Urothelium cell line (cell line): ENCODE measurements at places on chromosomes 1 and 21.
A peak's percentile ranks its signal among the peaks of the same experiment; 100 is the strongest.

- DNase-seq = no peak
Measured at GRCh38 chr1:92554216-92554615, 67.5 kb upstream of the GFI1 start.

DNA sequence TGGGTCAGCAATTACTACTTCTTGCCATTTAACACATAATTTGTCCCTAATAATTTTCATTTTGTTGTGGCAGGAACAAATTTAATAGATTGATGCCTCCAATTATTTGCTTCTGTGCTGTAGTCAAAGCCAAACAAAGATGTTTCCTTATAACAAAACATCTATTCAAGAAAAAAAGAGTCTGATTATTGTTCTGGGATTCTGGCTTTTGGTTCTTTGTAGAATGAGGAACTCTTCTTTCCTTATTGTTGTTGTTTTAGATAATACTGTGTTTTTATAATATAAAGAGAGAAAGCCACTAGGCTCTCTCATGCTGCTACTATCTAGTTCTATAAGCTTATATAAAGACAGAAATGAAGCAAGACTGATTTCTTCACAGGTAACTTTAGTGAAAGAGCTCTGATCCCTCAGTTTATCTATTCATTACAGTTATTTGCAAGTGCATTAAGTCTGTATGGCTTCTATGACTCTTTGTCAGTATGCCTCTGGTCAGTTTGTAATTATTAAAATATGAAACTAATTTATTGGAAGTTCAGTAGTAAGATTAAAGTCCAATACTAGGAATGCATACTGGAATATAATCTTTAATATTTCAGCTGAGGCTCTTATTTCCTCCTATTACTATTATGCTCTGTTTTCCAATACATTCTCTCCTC lies 37.4 kb downstream of the PRKACB start:
- DNase-seq = no peak

DNA sequence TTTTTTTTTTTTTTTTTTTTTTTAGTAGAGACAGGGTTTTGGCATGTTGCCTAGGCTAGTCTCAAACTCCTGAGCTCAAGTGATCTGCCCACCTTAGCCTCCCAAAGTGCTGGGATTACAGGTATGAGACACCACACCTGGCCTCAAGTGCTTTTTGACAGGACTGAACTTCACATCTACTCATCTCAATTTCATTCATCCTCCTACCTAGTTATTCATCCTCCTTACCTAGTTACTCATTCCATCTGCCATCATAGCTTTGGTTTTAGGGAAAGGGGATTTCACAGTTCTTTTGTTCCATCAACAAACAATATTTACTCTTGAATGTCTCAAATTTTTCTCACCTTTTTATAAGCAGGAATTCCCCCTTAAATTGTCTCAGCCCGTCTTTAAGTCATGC lies 38.6 kb upstream of the RALGPS2 start:
- no peak for DNase-seq

DNA sequence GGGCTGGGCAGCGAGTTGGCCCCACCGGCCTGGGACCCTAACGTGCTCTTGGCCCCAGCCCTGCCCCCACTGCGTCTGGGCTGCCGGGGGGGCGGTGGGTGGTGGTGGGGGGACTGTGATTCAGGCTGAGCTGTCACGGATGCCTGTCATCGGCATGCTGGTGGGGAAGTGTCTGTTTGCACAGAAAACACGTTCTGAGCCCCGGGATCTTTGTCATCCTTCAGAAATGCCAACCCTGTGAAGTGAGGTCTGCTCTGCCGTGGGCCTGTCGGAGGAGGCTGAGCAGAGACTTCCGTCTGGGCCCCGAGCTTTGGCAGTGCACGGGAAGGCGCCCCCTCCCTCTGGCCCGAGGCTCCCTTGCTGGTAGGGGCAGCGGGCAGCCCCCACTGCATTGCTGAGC lies 24.3 kb upstream of the PLCH2 start:
- peak; percentile 81 for DNase-seq

- no peak for DNase-seq
Measured at GRCh38 chr21:29726044-29726443, 213.8 kb downstream of the GRIK1 start.

DNA sequence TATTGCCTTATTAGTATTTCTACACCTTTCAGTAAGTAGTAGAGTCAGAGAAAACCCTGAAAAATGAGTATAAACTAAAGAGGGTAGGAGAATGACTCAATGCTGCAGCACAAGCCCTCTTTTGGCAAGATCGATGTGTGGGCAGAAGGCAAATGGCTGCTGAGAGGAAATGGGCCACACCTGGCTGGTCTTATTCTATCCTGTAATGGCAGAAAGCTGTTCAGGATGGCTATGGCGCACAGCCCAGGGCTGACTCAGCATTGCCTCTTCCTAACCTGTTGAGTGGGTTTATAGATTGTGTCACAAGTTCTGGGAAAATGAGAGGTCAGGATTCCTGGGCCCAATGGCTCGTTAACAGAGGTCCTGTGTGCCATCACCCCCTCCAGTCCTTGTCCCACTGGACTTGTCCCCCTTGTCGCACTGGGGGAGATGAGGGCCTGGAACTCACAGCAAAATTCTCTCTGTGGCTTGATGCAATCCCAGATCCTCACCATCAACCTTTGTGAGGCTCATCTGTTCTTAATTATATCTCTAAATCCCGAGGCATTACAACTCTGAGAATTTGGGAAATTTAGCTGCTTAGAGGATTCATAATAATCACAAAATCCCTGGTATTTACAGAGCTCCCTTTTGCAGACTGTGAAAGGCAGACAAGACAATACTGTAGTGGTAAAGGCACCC lies 13.2 kb downstream of the HMGB4 start:
- DNase-seq = peak; percentile 44

GRCh38 chr1:9164532-9164900 lies 35.6 kb upstream of the GPR157 start:
- DNase-seq = no peak

- no peak for DNase-seq
Measured at GRCh38 chr1:53763911-53764310, 24.9 kb upstream of the GLIS1 start.

GRCh38 chr21:9838738-9839642 lies 682.4 kb upstream of the TPTE start:
- peak; percentile 53 for DNase-seq

DNA sequence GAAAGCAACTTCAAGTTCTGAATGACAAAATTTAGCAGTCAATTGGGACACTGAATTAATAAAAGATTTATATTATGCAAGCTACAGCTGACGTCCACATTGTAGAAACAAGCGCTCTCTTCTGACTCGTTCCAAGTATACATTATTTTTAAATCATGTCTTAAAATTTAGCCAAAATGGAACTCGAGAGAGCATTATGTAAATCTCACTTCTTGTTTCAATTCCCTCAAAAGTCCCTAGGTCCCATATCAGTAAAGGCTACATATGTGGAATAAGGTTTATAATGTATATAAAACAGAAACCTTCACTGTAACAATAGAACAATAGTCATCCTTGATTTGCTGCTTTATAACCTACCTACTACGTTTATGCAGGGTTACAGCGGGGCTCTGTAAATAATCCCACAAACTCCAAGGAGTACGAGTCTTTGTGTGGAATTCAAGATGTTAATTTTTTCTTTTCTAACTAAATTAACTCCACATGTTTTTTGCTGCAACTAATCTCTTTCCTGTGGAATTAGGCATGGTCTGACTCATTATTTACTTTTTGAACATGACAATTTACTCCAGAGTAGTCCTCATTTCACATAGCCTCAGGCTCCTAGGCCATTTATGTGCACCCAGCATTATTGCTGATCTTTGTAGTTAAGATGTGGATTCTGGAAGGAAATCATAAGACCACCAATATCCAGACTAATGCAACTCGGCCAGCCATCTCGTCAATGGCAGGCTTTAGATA lies 785.1 kb downstream of the LTN1 start:
- no peak for DNase-seq

DNA sequence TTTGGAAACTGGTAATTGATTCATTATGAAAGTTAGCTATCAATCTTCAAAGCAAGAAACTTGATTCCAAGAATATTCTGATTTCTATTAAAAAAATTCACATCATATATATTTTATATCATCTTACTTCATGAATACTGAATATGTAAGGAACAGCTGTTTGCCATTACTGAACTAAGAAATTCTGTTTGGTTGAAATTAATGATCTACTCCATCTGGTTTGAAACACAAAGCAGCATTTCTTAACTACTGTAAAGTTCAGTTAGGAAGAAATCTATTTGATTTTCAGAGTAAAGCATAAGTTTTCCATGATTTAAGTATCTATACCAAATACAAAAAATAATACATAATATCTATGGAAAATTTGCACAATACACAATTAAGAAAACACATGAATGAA lies 66.0 kb upstream of the SCYL3 start:
- DNase-seq = no peak

DNA sequence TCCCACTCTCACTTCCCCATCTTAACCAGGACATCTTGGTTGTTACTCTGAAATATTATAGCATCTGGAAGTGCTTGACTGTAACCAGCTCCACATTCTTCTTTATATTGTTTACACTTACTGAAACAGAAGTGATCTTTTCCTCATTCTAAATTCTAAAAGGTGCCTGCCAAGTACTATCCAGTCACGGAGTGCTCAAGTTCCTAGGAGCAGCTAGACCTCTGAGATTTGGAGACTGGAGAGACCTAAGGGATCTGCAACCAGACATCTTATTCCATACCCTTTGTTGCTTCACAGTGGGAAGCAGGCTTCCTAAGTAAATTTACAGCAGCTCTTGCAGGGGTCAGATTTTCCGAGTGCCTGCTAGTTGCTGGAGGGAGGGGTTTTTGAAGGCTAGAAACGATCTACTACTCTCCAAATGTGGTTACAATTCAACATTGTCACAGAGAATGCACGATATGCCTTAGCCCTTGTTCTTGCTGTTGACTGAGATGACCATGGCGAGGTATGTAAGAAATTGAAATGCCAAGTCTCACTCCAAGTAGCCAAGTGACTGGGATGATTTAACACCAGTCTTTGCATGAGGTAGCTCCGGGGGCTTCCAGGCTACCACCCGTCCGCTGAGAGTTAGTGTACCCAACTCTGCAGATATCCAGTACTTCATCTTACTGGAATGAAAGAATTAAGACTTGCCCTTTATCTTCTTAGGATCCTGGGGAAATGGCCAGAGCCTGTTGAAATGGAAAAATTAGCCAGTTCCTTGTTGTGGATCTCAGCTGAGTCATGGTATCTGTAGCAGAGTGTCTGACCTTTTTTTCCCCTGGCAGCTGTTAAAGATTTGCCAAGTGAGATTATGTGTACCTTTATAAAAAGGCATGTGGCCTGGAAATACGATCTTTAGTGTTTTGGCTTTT lies 150.8 kb downstream of the MAST2 start:
- no peak for DNase-seq
